ENCODE measurements at places on chromosomes 7 and 10.
A peak's percentile ranks its signal among the peaks of the same experiment; 100 is the strongest.

- no peak for DNase-seq
Measured at GRCh38 chr7:152699079-152699478, 23.1 kb upstream of the XRCC2 start.

GRCh38 chr7:34061149-34061548 is 155.8 kb downstream of the BMPER start:
- peak; percentile 97 for DNase-seq

GRCh38 chr7:33932832-33933468 is 27.6 kb downstream of the BMPER start:
- DNase-seq: peak; percentile 89

DNA sequence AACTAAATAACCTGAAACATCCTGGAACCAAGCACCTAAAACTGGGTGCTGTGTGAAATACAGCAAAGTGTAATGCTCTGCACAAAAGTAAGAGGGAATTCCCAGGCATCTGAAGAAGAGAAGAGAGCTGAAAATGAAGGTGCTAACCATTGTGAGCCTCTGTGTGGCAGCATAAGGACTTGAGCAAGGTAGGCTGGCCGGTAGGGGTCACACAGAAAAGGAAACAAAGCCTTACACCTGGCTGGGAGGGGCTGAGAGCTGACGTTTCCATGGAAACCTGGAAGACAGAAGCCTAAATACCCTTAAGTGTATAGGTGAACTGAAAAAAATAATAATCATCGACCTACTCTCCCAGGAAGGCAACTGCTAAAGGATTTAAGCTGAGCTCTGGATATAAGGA is 48.6 kb downstream of the CUL1 start:
- DNase-seq: no peak

- no peak for DNase-seq
Measured at GRCh38 chr7:151773797-151774196, 103.1 kb downstream of the PRKAG2 start.

GRCh38 chr7:51295440-51296245 is 21.0 kb downstream of the COBL start:
- DNase-seq: no peak

All from NCI-H226 (cell line).